ENCODE measurements at places on chromosomes 1 and 21. TPM values are rescaled to one million over a fixed set of nuclear protein-coding genes. Genes with fewer than 3 reads are reported as not detected.

GRCh38 chr1:159554261-159554660, 18.5 kb upstream of the OR10J5 start:
- no peaks in the 10 kb centered on the region for H3K4me1 ChIP-seq
- no peaks in the 10 kb centered on the region for H3K27me3 ChIP-seq
- no peaks in the 10 kb centered on the region for H3K36me3 ChIP-seq
- no peak overlapping the region for H3K27ac ChIP-seq
- DNase-seq: no peak
- H3K4me3 ChIP-seq: no peak overlapping the region

- H3K27ac ChIP-seq: no peak overlapping the region
- H3K4me3 ChIP-seq: no peak overlapping the region
- DNase-seq: no peak
- no peaks in the 10 kb centered on the region for H3K4me1 ChIP-seq
These were observed 150.4 kb downstream of the LBR start for GRCh38 chr1:225277445-225277844.

- H3K4me1 ChIP-seq: no peaks in the 10 kb centered on the region
- H3K36me3 ChIP-seq: no peaks in the 10 kb centered on the region
- H3K4me3 ChIP-seq: peak overlapping the region; percentile 81
- peak overlapping the region; percentile 76 for H3K27ac ChIP-seq
These were observed 587 bp downstream of the TMEM53 start for GRCh38 chr1:44673675-44674112.

DNA sequence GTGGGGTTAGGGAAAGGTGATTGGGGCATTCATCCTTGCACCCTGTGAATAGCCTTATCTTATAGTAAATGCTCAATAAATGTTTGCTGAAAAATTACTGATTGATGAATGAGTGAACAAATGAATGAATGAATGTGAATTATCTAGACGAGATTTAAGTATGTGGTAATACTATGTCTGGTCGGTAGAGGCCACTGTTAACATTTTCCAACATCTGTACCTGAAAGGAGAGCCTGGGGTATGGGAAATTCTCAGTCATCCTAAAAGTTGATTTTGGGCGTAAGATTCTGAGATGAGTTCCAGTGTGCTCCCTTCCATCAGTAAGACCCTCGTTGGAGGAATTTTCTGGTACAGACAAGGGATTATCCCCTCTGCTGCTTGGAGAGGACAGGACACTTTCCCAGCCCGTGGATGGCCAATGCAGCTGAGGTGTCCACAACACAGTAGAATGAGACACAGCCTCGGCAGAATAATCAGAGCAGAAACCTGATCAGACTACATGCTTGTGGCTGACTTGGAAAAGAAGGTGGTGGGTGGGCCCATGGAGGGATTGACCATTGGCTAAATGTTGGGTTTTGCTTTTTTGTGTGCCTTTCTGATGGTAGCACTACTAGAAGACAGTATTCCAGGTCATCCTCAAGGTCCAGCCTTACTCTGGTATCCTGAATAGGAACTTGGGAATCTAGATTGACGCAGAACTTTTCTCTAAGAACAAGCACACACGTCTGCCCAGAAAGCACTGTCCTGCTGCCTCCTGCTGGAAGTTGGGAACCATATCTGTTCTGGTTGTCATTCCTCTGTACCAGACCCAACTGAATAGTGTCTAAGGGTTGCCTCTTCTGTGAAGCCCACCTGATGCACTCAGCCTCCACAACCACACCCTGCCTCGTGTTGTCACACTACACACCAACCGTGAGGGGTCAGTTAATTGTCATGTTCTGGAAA, 262.0 kb downstream of the TNR start:
- no peaks in the 10 kb centered on the region for H3K36me3 ChIP-seq
- H3K4me3 ChIP-seq: no peak overlapping the region
- no peaks in the 10 kb centered on the region for H3K4me1 ChIP-seq

DNA sequence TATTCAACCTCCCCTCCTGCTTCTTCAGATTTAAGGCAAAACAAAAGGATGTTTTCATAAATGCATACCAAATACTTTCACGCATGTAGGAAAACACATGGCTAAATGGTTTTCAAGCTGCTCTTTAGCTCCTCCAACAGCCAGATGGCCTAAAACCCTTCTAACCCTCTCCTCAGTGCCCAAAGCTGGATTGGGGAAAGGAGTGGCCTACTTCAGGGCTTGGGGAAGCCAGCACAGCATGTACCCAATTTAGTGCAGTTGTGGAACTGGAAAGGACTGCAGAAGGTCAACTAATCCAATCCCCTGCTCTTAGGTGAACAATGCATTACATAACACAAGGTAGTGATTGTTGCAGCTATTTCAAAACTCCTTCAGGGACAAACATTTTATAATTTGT, 9.3 kb downstream of the F5 start:
- no peaks in the 10 kb centered on the region for H3K4me1 ChIP-seq
- no peak for DNase-seq
- no peaks in the 10 kb centered on the region for H3K27me3 ChIP-seq
- H3K4me3 ChIP-seq: no peak overlapping the region

DNA sequence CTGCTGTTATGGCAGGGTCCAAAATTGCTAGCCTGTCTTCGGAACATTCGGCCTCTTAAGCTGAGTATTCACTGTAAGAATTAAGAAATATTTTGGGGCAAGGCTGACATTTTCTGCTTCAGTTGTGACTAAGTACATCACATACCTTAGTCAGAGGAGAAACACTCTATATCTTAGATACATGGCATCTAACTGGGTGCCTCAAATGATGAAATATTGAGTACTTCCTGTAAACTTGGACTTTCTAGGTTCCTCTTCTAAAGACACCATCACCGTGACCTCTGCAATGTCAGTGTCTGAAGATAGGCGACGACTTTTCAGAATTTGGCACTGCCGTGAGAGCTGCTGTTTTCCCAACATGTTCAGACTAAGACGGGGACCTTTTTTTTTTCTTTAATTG, 65.6 kb downstream of the PCBP3 start:
- no peak overlapping the region for H3K27ac ChIP-seq
- no peaks in the 10 kb centered on the region for H3K36me3 ChIP-seq

GRCh38 chr1:23401313-23401712, 23.2 kb downstream of the TCEA3 start:
- H3K4me1 ChIP-seq: peaks cover 9% of the 10 kb centered on the region
- no peak overlapping the region for H3K4me3 ChIP-seq
- no peak overlapping the region for H3K27ac ChIP-seq
- no peaks in the 10 kb centered on the region for H3K27me3 ChIP-seq

The CRYAA gene
- not detected for total RNA-seq

GRCh38 chr21:34781526-34781925, 112.7 kb downstream of the CLIC6 start:
- no peak overlapping the region for H3K27ac ChIP-seq
- DNase-seq: no peak
- H3K4me1 ChIP-seq: no peaks in the 10 kb centered on the region

The MMEL1 gene
- 2.0 TPM for total RNA-seq

GRCh38 chr1:54246116-54246721, 46.3 kb downstream of the MRPL37 start:
- no peaks in the 10 kb centered on the region for H3K4me1 ChIP-seq
- peaks cover under 1% of the 10 kb centered on the region for H3K36me3 ChIP-seq
- no peak for DNase-seq
- H3K27me3 ChIP-seq: no peaks in the 10 kb centered on the region
- H3K4me3 ChIP-seq: no peak overlapping the region

The FAM72D gene
- total RNA-seq: not detected

- no peak overlapping the region for H3K4me3 ChIP-seq
- H3K27ac ChIP-seq: no peak overlapping the region
- H3K27me3 ChIP-seq: no peaks in the 10 kb centered on the region
- DNase-seq: no peak
These were observed 10.6 kb upstream of the NUCKS1 start for GRCh38 chr1:205760606-205761005.

DNA sequence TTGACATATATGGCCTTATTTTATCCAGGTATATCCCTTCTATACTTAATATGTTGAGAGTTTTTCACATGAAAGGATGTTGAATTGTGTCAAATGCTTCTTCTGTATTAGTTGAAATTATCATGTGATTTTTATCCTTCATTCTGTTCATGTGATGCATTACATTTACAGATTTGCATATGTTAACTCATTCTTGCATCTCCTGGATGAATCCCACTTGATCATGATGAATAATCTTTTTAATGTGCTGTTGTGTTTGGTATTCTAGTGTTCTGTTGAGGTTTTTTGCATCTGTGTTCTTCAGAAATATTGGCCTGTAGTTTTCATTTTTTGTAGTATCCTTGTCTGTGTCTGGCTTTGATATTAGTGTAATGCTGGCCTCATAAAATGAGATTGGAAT, 138.3 kb upstream of the GPR52 start:
- H3K27me3 ChIP-seq: no peaks in the 10 kb centered on the region
- H3K4me1 ChIP-seq: no peaks in the 10 kb centered on the region
- no peak for DNase-seq
- H3K4me3 ChIP-seq: no peak overlapping the region

DNA sequence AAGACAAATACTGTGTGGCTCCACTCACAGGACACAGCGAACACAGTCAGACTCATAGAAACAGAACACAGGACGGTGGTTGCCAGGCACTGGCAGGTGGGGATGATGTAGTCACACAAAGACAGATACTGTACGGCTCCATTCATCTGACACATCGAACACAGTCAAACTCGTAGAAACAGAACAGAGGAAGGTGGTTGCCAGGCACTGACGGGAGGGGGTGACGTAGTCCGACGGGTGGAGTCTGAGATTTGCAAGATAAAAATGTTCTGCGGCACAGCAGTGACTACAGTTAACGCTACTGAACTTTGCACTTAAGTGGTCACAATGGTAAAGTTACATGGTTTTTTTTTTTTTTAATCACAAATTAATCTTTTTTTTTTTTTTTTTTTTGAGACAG, 18.7 kb downstream of the C21orf58 start:
- no peaks in the 10 kb centered on the region for H3K4me1 ChIP-seq
- H3K4me3 ChIP-seq: no peak overlapping the region
- no peaks in the 10 kb centered on the region for H3K36me3 ChIP-seq
- H3K27ac ChIP-seq: no peak overlapping the region
- no peaks in the 10 kb centered on the region for H3K27me3 ChIP-seq

DNA sequence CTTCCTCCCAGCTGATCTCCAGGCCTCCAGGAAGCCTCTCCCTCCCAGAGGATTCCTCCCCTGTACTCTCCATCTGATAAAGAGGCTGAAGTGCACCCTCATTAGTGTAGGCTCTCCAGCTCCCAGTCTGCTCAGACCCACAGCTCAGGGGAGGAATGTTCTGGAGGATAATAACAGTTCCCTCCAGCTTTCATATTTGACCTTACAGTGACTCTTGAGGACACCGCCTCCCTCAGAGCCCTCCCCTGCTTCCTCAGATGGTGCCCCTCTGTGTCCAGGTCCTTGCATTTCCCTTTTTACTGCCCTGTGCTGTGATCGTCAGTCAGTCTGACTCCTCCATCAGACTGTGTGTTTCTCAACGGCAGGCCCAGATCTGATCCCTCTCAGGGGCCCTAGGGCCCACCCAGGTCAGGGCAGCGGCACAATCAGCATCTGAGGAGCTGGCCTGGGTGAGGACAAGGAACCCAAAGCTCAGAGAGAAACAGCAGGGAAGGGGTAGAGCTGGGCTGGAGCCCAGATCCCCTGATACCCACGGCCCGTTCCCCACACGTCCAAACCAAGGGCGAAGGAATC, 1.1 kb upstream of the SHISAL2A start:
- H3K4me3 ChIP-seq: peak overlapping the region; percentile 61
- no peak for DNase-seq
- no peaks in the 10 kb centered on the region for H3K36me3 ChIP-seq
- H3K4me1 ChIP-seq: peaks cover 44% of the 10 kb centered on the region
- H3K27ac ChIP-seq: peak overlapping the region; percentile 88

Data from naive thymus-derived CD4-positive, alpha-beta T cell (primary cell).